ENCODE measurements at places on chromosomes 3 and 15.

- DNase-seq: no peak
Measured at GRCh38 chr3:14605067-14605466, 46.5 kb upstream of the CCDC174 start.

DNA sequence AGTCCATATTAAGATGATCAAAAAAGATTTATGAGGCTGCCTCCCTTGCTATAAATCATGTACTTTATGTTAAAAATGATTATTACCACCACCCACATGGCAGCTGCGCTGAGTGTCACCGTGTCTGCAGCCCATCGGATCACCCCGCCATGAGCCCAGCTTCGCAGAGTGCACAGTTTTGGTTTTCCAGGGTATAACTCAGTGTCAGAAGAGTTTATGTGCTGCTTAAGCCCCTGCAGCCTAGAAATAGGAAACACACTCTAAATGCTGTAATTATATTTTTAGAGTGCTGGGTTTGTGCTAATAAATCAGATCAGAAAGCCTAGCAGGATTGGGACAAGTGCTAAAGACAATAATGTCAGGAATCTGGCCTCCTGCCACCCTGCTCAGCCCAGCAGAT lies 54.7 kb upstream of the ONECUT1 start:
- no peak for DNase-seq

DNA sequence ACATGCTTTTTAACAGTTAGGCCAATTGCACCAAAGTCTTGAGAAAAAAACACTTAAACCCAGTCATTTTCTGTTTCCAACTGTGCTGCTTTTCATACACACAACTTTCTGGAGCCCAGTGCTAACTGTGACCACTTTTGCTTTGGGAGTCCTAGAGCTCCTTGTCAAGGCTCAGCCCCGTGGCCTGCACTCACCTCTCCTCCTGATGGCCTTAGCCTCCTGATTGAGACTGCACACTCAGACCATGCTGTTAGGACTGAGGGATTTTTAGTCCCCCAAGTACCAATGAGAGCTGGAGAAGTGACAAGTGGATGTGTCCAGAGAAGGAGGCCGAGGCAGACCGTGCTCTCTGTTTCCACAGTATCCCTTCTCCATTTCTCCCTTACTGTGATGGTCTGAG lies 15.2 kb upstream of the RARRES1 start:
- DNase-seq: no peak

- DNase-seq: no peak
Measured at GRCh38 chr3:194867270-194867983, 181.7 kb downstream of the FAM43A start.
